Sciatic nerve (tissue), 2 donors: ENCODE measurements at places on chromosomes 5 and 9. TPM values are rescaled to one million over a fixed set of nuclear protein-coding genes. Genes with fewer than 3 reads are reported as not detected.

Gene OMD
- 35.7 TPM for total RNA-seq

- no peak for DNase-seq
These were observed 88.7 kb downstream of the DAP start for GRCh38 chr5:10672146-10673016.

Gene CYLC2
- not detected for total RNA-seq

DNA sequence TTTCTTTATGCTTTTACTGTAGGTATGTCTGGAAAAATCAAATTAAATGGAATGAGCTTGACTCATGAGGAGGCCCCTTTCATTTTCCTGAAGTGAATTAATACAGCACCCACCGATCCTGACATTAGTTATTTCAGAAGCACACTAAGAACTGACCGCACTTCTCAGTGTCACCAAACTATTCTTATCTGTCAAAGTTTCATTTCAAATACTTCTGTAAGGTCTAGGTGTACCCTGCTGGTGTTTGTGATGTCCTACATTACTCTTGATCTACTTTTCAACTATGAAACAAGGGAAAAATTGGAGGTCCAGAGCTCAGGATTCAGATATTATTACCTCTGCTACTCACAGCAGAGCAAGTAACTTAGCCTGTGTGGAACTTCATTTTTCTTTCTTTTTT, 1.8 kb upstream of the TEK start:
- no peak for DNase-seq

Gene HAND1
- total RNA-seq, result not detected

GRCh38 chr9:132647355-132647754, 22.4 kb downstream of the DDX31 start:
- no peak for DNase-seq

DNA sequence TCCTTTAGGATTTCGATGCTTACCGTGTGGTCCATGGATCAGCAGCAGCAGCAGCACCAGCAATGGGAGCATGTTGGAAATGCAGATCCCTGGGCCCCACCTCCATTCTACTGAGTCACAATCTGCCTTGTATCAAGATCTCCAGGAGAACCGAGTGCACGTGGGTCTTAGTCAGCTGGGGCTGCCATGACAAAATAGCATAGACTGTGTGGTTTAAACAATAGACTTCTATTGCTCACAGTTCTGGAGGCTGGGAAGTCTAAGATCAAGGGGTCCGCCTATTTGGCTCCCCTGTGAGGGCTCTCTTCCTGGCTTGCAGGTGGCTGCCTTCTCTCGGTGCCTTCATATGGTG, 1.3 kb upstream of the PROP1 start:
- DNase-seq, result no peak

Gene ACOT12
- total RNA-seq, result not detected

Gene PCAT7
- total RNA-seq, result 0.67 TPM

Gene SEC24A
- total RNA-seq, result 26.3 TPM

Gene MYOT
- total RNA-seq, result 10.9 TPM

Gene C7
- total RNA-seq, result 37.4 TPM

GRCh38 chr9:125910286-125910685, 163.1 kb downstream of the PBX3 start:
- DNase-seq, result no peak

DNA sequence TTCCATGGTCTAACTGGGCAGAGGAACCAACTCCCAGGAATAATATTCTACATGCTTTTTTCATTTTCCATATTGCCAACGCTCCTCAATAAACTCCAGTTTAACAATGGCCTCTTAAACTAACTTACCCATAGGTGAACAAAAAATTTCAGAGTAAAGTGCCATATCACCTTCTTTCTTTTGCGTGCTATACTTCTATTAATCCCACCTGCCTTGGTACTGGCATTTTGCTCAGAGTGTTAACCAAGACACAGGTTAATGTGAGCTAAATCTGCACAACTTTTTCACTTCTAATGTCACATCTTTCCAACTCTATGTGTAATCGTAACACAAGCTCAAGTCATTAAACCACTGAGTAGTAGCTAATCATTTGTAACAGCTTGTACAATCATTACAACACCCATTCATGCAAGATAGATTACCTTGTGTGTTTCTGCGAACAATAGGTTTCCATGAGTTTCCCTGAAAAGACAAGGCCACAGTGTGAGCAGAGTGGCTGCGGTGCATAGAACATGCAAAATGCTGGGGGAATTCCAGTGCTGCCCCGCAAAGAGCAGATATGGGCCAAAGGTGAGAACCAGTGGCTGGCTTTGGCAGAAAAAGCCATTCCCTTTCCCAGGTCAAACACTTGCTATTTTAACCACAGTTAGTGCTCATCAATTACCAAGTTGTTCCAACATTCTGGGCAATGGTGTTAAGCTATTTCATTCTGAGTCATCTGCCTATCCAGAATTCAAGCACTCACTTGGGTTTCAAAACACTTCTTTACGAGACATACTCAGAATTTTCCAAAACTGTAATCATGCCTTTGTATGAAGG, 42.8 kb downstream of the TIMD4 start:
- no peak for DNase-seq

Gene MEGF9
- 132 TPM for total RNA-seq

DNA sequence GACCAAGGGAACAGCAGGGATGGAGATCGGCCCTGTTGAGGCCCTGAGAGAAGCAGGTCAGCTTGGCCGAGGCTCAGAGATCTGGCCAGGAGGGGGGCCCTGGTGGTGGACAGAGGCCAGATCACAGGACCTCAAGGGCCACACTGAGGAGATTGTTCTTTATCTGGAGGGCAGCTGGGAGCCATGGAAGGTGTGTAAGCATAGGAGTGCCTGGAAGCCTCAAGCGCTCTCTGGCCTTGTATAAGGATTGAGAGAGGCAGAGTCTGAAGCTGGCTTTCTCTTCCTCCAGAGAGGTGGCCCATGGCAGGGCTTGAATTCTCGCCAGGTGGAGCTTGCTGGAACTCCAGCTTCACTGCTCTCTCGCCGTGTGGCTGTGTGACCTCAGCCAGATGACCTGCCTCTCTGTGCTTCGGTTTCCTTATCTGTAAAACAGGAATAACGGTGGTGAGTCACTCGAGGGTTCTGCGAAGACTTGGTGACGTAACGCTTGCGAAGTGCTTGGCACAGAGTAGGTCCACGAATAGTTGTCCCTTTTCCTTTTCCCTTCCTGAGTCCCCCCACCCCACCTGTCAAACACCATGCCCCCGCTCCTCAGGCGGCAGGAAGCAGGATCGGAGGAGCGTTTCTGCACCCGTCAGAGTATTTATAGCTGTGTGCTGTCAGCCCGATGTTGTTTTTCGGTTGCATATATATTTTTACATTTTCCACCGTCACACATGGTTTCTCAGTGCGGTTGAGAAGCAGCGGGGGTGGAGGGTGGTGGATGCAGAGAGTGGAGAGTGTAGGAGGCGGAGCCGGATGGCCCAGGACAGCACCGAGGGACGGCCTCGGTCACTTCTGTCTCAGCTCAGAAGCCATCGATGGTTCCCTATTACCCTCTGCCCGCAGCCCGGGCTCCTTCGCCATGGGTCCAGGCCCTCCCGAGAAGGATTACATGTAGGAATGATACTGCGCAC, 17.0 kb upstream of the CRB2 start:
- DNase-seq, result no peak

DNA sequence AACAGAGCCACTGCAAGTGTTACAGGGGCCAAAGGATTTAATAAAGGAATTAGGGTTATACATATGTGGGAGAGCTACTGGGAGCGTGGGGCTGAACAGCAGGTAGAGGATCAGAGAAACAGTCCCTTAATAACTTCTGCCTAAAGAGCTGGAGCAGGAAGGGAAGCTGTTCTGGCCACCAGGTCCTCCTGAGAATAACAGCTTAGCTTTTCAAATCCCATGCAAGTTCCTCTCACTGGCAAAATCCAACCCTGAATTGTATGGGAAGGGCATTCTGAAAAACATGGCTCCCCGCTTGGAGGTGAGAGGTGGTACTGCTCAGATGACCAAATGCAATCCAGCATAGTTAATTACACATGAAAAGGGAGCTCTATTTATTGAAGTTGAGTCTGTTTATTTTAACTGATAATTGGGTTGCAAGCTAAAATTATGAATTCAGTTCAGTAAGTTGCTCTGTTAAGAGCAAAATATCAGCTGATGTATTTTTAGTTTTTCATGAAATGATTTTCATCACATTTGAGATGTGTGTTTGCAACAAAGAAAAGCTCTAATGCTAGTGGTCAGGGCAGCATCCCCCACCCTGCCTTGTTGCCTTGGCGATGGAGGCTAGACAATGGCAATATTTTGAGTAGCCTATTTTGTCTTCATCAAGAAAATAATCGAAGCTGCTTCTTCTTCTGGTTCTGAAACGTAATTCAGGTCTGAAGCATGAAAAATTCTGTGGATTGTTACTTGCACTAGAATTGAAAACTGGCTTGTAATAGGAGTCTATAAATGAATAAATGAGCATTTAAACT, 58.4 kb upstream of the SH3GL2 start:
- no peak for DNase-seq

DNA sequence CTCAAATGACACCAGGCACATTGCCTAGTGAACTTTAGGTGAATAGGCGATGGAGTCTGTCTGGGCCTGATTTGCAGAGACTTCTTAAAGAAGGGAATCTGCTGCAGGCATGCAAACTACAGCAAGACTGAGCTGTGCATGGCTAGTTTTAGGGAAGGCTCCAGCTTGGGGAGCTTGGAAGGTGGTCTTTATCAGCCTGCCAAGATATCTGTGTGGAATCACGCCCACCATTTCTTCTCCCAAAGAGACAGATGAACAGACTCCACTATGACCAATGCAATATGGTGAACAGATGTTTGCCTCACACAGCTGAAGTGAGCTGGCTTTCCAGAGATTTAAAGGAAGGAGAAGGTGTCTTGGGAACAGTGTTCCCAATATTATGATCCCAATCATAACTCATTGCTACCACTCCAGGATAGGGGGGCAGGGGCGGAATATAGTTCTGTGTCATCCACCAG, 129.0 kb upstream of the HMHB1 start:
- no peak for DNase-seq

Gene LCN15
- not detected for total RNA-seq

Gene PRLR
- 1.9 TPM for total RNA-seq

- DNase-seq, result no peak
These were observed at the start of gene IL9 for GRCh38 chr5:135895474-135896006. IL9 (minus strand) TSS chr5:135895841; CDS start chr5:135895816, 25 bp downstream.

DNA sequence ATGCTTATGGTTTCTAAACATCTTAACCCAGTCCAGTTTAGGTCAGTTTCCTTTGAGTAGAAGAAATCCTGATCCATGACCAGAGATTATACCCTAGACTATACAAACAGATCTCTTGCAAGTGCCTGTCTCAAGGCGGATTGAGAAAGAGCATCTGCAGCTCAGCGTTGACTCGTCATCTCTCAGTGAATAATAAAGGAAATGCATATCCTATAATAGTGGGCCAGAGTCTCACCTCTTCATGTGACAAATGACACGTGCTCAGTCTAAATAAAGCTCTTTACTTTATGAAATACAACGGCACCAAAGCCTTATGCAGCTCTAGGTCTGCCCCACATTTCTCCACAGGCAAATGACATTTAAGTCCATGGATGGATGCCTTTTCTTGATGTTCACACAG, 179.4 kb upstream of the NR3C1 start:
- DNase-seq, result no peak

GRCh38 chr5:106875591-106876297, 795.0 kb downstream of the EFNA5 start:
- no peak for DNase-seq

DNA sequence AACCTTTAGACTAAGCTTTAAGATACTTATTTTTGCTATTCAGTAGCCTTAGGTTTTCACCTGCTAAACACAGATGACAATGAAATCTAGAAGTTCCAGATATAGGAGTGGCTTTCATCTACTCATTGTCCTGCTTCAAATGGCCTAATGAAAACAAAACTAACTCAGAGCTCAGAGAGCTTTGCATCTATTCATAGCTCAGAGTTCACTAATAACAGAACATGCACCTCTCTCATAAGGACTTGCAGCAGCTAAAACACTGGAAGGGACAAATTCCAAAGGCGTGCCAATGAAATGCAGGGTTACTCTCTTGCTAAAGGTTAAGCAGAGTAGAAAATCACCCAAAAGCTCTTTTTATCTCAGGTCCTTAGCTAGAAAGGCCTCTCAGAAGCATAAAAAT, 29.0 kb downstream of the SLC31A2 start:
- DNase-seq, result no peak

- DNase-seq, result no peak
These were observed 46.8 kb downstream of the NIPSNAP3B start for GRCh38 chr9:104810421-104811339.

Gene PAEP
- not detected for total RNA-seq

- DNase-seq, result no peak
These were observed 172.0 kb downstream of the NSG2 start for GRCh38 chr5:174217527-174217926.

Gene ELP1
- total RNA-seq, result 21.8 TPM

DNA sequence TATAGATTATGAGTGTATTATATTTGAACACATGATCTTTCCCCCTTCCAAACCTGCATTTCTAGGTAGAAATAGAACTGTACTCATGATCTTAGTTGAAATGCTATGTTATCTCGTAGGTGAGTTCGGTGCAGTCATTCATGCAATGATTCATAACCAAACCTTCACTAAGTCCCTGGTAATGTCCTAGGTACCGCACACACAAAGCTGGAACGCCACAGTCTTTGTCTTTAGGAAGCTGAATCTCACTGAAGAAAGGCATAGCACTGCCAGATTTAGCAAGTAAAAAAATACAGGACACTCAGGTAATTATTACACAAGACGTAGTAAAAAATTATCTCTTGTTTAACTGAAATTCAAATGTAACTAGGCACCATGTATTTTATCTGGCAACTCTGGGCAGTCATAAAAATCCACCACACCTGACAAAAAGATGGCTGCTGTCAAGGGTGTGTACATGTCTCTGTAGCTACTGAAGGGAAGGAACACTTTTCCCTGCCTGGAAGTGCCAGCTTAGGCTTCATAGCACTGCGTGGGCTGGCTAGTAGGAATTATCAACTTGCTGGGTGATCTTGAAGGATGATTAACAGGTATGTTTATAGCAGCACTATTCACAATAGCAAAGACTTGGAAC, 28.0 kb upstream of the TXN start:
- DNase-seq, result no peak

DNA sequence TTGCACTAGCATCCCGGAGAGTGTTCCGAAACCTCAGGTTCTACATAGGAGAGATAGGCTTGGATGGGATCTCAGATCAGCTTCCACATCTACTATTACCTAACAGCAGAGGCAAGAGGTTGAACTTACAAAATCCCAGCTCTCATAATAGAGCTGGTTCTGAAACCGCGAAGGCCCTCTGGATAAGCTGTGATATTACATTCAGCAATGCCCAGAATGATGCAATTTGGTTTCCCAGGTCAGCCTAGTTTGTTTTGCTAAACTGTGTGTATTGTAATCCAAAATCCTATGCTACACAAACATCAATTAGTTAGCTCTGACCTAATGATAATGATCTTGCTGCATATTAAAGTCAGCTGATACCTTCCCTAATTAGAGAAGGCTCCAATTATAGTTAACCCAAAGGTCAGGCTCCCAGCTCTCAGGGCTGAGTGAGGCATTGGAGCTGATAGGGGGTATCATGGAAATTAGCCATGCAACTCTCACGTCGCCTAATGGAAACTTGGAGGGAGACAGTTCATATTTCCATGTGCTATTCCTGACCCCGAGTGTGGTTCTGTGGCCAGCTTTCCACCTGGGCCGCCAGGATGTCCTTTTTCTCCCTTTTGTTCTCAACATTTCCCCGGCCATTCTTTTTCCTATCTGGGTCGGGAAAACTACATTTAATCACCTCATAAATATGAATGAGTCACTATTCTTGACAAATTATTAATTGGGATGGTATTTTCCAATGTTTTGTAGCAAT, 278.4 kb upstream of the IRX1 start:
- no peak for DNase-seq
